ENCODE measurements at places on chromosomes 4 and X.

DNA sequence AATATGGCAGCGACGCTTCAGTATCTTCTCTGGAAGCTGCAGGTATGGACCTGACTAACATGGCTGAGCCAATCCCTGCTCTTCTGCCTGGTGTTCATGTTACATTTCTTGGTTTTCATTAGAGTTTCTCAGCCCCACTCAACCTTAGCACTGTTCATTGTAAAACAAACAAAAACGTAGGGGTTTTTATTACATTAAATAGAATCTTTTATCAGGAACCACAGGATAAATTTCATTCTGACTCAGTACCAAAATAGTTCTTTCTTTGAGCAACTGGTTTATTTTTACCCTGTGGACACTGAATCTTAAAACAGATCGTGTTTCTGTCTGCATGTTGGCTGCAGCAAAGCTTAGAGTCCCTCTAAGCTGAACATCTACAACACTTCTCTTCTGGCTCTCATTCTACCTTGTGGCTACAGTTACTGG lies 27.1 kb downstream of the FHIP1A start:
- no peak for DNase-seq

GRCh38 chr4:47167081-47168035 lies 136.0 kb downstream of the GABRB1 start:
- DNase-seq = peak; percentile 19

- DNase-seq = no peak
Measured at GRCh38 chr4:136337216-136337615, 1195.1 kb downstream of the PCDH18 start.

DNA sequence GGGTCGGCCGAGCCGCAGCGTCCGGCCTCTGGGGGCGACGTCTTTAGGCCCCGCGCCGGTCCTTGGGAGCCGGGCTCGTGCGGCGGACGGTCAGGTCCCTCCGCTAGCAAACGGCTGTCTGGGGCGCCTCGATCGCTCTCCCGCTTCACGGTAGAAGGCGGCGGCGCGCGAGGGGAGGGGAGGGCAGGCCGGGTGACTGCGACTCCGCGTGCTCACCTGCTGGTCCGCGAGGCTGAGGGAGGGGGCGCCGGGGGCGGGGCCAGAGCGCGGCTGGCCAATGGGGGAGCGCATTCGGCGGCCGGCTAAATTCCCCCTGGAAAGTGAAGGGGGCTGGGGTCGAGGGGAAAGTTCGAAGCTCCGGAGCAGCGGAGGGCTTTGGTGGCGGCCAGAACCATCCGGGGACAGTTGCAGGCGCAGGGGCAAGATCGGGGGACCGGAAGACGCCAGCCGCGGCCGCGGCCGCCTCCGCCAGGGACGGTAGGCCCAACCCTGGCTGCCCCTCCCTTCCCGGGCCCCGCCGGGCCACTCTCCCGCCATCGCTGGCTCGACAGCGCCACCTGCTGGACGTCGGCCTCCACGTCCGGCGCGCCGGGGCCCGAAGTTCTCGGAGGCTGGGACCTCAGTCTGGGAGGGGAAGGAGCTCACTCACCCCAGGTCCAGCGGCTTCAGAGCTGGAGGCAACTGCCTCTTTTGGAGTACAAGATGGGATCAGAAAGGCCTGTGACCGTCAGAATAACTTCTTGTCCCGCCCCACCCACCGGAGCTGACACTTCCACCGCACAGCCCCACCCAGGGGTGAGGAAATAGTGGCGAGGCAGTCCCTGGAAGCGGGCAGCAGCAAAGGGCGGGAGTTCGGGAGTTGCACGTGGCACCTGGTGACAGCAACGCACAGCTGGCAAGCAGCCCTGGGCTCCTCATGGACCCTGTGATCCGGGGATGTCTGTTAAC lies 49.9 kb downstream of the ELF4 start:
- peak; percentile 69 for DNase-seq

- DNase-seq = no peak
Measured at GRCh38 chr4:106056914-106057313, 161.6 kb downstream of the NPNT start.

- no peak for DNase-seq
Measured at GRCh38 chr4:26984896-26985295, 124.3 kb downstream of the STIM2 start.

DNA sequence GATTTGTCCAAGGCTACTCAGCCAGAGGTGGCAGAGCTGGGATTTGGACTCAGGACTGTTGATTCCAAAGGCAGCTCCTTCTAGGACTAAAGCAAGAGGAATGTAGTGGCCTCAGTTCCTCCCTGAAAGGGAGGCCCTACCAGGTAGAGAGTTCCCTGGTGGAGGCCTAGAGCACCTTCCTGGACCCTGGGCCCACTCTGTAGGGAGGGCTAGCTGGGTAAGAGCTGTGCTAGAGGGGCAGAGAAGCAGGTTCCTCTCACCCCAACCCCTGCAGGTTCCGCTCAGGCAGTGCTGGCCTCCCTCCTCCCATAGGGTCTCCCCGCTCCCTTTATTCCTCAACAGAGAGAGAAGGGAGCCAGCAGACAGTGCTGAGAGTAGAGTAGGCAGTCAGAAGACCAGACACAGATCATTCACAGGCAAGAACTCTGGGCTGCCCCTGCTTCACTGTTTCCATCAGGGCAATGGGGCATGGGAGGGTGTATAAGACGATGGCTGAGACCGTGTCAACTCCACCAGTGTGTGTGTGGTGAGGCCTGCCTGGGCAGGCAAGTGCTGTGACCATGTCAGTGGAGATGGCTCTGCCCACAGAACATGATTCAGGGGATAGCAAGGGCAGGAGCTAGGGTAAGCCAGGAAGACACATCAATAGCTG lies 12.4 kb upstream of the PJA1 start:
- DNase-seq = no peak

GRCh38 chrX:79096145-79096556 lies 48.3 kb upstream of the GPR174 start:
- DNase-seq = no peak

Measured in EL (cell line).